ENCODE measurements at places on chromosomes 4 and X. TPM values are rescaled to one million over a fixed set of nuclear protein-coding genes. Genes with fewer than 3 reads are reported as not detected.

TACR3 gene
- not detected for total RNA-seq

UGT2B10 gene
- total RNA-seq: not detected

PABPC1L2A gene
- not detected for total RNA-seq

LRRC66 gene
- total RNA-seq: 0.18 TPM

TRIM60 gene
- total RNA-seq: not detected

GNRHR gene
- total RNA-seq: not detected

GPM6B gene
- not detected for total RNA-seq

IL13RA2 gene
- total RNA-seq: 0.06 TPM

CD40LG gene
- not detected for total RNA-seq

UPF3B gene
- 20.9 TPM for total RNA-seq

GAB3 gene
- total RNA-seq: 0.76 TPM

MAOB gene
- total RNA-seq: 0.13 TPM

AWAT2 gene
- not detected for total RNA-seq

MXRA5 gene
- not detected for total RNA-seq

RASGEF1B gene
- total RNA-seq: not detected

CCDC158 gene
- total RNA-seq: 0.03 TPM

ADGRG2 gene
- total RNA-seq: 6.0 TPM

AP1AR gene
- 13.8 TPM for total RNA-seq

ZNF141 gene
- 3.7 TPM for total RNA-seq

LRCH2 gene
- 0.01 TPM for total RNA-seq

APLN gene
- 0.88 TPM for total RNA-seq

ERAS gene
- total RNA-seq: not detected

SAP30 gene
- 18.2 TPM for total RNA-seq

GUCY1A1 gene
- not detected for total RNA-seq

SOD3 gene
- not detected for total RNA-seq

CXCL3 gene
- total RNA-seq: 6.1 TPM

CSN1S1 gene
- not detected for total RNA-seq

ASB9 gene
- total RNA-seq: 25.2 TPM

CXCL10 gene
- total RNA-seq: 0.17 TPM

HTN1 gene
- not detected for total RNA-seq

BEX2 gene
- total RNA-seq: 8.5 TPM
